HFFc6 (cell line): ENCODE measurements at places on chromosomes 2 and 18.

DNA sequence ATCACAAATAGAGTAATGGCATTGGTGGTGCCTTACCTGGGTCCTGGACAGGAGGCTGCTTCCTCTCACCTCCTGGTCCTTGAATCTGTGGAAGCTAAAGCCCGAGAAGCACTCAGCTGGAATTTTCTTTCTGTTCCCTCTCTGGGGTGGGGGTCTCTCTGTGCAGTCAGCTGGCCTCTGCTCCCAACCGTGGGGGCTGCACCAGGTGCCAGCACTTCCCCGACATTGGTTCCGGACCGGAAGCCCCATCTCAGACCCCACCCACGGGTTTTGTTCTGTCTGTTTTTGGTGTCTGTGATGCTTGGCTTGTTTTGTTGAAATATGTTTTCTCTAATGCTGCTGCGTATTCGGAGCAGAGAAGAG, 154.7 kb downstream of the TWIST2 start:
- DNase-seq, result no peak

- no peak for DNase-seq
Measured at GRCh38 chr2:151860613-151861146, 32.5 kb upstream of the ARL5A start.

GRCh38 chr18:22739789-22740188, 193.3 kb upstream of the RBBP8 start:
- no peak for DNase-seq

GRCh38 chr18:15005313-15006130, 257.6 kb downstream of the ANKRD30B start:
- DNase-seq, result no peak

- DNase-seq, result no peak
Measured at GRCh38 chr2:197673606-197674005, 1.8 kb downstream of the RFTN2 start.

DNA sequence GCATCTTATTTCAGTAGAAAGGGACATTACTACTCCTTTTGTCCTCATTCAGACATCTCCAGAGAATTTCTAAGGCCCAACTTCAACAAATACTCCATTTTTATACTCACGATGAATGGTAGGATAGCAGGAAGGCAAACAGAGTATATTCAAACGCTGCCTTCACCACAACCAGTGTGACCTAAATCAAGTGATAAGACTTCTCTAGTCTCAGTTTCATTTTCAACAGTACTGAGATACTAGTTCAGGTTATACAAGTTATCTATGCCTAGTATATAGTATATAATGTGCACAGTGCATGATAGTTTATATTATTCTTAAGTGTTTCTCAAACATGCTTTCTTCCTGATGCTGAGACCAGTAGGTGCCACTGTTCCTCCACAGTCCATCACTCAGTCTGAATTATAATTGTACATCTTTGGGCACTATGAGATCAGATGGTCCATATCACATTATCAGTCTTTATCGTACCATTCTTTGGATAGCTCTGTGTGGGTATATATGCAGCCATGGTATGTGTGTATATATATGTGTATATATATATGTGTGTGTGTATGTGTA, 66.3 kb upstream of the RPE start:
- DNase-seq, result no peak

DNA sequence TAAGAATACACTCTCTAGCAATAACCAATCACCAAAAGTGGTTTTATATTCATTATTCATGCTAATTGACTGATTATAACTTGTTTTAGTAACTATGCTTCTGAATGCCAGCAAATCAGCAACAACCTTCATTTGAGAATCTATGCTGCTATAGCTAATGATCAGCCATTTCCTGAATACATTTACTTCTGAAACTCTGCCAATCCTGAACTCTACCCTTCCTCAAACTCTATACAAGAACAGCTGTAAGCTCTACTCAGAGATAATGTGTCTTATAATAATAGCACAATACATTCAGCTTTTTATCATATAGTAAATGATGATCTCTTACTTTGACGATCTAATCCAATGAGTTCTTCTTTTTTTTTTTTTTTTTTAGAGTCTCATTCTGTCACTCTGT, 85.7 kb upstream of the EPAS1 start:
- no peak for DNase-seq

DNA sequence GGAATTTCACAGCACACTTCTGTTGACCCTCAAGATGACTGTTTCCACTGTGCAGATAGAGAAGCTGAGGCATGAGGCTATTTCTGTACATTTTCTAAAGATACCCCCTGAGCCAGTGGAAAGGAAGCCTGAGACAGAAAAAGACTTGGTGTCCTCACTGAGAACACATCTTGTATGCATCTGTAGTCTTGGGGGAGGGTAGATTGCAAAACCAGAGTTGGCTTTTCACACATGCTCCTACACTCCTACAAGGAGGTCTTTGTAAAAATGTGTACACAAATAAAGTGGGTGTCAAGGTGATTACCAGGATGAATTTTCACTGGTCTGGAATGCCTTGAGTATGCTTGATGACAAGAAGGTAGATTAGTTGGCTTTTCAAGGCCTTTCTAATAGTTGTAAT, 98.0 kb downstream of the KCTD18 start:
- no peak for DNase-seq

- DNase-seq, result no peak
Measured at GRCh38 chr2:71812736-71813135, 334.9 kb downstream of the CYP26B1 start.

- no peak for DNase-seq
Measured at GRCh38 chr2:177519534-177520115, 127.1 kb downstream of the AGPS start.

DNA sequence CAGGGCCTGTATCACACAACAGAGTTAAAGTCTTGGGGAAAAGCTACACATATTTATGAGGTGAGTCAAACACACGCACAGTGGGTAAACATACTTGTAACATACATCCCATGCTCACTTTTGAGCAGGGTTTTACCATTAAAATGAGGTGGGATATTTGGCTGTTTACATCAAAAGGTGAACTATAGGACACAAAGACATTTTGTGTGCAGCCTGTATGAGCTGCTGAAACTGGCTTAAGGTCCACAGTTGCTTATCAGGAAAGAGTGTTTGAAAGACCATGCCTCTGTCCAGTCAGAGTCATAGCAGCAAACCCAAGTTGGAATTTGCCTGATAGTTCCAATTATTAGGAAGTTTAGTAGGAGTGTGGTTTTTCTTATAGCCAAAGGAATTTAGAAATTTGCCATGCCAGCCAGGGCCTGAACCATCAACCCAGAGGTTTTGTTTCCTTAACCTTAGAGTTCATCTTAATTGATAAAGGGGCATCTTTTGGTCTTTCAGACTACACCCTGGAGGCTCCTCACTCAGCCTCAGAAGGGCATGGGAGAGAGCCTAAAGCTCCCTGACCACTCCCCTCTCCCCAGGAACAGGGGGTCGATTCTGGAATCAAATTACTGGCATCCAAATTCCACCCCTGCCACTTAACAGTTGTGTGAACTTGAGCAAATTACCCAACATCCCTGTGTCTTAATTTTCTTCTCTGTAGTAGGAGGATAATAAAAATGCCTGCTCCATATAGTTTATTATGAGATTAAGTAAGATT, 29.9 kb upstream of the L3MBTL4 start:
- DNase-seq, result no peak

DNA sequence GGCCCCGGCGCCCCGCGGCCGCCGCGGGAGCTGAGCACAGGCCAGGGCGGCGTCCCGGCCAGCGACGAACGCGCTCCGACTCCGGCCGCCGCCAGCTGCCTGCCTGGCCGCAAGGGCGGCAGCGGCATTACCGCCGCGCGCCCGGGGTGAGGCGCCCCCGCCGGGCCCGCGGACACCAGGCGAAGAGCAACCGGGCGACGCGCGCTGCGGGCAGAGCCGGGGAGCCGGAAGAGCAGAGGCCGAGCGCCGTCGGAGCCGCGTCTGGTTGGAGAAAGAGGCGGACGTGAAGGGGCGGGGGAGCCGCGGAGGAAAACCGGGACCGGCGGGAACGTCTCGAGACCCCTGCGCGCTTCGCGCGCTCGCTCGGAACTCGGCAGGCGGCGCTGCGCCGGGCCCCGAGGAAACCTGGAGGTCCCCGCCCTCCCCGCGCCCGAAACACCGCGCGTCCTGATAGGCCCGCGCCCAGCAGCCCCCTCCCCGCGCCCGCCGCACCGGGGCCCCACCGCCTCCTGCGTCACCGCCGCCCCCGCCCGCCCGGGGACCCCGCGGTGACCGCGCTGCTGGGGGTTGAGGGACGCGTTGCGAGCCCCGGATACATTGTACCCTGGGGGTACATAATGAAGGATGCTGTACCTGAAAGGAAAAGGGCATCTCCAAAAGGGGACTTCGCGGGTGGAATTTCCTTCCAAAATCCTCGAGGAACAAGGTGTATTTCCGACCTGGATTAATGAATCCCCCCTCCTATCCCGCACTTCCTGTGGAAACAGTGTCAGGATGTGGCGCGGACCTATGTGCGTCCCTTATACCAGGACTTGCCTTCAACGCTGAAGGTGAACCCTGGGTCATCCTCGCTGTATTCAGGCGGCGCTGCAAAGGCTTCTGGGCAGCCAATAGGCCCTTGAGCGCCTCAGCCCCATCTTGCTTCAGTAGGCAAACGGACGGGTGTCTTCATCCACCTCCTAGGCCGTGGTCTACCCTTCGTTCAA, 1.0 kb upstream of the B4GALT6 start:
- DNase-seq, result no peak
